ENCODE measurements at places on chromosomes 16 and 17.

DNA sequence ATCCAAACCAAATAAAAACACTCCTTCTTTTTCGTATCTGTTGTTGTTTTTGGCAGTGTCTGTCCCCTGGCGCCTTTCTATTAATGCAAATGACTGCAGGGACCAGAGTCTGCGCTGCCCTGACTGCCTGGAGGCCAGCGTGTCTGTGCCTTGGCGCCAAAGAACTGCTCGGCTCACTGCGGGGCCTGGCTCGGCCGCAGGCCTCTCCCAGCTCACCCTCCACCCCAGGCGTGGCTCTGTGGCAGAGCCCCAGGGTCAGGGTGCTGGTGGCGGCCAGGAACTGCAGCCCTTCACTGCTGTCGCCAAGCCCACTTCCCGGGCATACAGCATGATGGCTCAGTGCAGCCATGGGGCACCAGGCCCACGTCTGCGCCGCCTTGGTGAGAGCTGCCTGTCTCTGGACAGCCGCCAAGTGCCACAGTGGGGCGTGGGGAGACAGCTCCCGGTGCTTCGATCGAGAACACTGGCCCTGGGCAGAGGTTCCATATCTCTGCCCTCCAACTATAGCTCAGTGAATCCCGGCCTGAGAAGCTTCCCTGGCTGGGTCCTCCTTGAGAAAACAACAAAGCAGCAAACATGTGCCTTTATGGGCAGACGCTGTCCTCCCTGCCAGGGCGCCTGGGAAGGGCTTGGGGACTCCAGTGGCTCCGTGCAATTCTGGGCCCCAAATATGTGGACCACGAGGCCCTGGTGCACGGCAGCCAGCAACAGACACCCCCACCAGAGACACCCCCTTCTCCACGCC, 11.1 kb downstream of the CANT1 start:
- no peak for DNase-seq

DNA sequence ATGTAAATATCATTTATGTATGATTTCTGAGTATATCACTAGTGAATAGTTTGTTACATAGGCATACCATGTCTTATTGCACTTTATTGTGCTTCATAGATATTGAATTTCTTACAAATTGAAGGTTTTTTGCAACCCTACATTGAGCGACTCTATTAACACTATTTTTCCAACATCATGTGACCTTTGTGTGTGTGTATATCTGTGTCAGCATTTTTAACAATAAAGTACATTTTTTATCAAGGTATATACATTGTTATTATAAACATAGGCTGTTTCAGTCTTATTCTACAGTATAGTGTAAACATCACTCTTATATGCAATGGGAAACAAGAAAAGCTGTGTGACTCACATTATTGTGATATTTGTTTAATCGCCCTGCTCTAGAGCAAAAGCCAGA, 1944.9 kb downstream of the TP53TG3F start:
- DNase-seq: no peak

- DNase-seq: no peak
These were observed 3.9 kb upstream of the KRT33A start for GRCh38 chr17:41354536-41354935.

- DNase-seq: peak; percentile 74
These were observed 8.1 kb upstream of the KIFC3 start for GRCh38 chr16:57810197-57811031.

DNA sequence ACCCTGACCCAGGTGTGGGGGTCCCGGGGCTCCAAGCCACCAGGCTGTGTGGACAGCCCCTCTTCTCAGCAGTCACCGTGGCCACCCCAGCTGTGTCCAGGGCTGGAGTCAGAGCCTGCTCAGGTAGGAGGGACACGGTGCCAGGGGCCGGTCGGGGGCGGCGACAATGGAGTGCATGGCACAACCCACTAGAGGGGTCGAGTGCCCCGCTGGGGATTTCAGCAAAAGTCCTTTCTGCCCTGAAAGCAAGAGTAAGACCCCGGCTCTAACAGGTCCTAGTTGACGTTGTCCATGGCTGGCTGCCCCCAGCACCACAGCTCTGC, 11.3 kb downstream of the UTS2R start:
- no peak for DNase-seq

GRCh38 chr17:73432624-73433190, 120.9 kb upstream of the CDC42EP4 start:
- no peak for DNase-seq

DNA sequence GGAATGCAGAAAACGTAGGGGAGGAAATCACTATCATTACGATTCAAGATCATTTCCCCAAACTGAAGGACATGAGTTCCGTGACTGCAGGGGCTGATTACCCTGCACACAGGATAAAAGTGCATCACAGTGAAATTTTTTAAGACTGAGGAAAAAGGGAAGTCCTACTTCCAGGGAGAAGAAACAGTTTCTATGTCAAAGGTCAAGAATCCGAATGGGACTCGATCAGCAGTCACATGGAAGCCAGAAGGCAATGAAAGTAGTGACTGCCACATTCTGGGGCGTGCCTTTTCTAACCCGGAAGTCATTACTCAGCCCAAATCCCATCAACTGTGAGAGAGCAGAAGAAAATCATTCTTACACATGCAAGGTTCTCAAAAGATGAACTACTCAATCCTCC, 12.1 kb downstream of the ZZEF1 start:
- no peak for DNase-seq

DNA sequence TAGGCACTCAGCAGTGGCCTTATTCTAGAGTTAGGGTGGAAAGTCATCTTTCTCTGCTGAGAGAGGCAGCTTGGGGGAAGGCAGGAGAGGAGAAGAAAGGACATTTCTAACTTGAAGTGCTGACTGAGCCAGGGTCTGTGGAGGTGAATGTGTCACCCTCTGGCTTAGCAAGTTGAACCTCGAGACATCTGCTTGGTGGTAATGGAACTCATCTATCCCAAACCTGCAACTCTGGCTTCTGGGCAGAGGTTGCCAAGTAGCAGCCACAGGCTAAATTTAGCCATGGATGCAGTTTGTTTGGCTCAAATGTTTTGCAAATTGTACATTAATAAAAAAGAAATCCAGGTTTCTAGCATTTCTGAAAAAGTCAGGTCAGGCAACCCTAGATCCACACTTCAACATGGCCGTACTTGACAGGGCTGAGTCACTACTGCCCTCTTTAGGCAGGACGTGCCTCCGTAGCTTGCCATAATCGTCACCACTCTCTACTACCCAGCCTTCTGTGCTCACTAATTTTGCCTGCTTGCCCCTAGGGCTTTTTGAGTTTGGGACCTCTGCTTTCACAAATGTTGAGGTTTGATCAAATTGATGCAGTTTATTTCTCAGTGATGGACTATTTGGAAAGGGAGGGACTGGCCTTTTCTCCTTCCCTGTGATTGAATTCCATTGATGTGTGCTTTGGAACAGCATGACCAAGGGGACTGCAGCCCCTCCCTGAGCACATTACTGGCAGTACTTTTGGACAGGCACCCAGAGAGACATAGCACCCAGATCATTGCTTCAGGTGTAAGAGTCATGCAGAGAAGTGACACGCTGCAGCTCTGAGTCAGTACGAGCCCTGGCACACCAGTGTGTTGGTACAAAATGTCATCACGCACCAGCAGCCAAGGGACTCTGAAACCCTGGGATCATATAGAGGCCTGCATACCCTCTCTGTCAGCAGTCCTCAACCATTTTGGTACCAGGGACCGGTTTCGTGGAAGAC, 5.2 kb downstream of the CDH13 start:
- DNase-seq: no peak

GRCh38 chr16:71954699-71955195, 45.5 kb downstream of the PKD1L3 start:
- no peak for DNase-seq

DNA sequence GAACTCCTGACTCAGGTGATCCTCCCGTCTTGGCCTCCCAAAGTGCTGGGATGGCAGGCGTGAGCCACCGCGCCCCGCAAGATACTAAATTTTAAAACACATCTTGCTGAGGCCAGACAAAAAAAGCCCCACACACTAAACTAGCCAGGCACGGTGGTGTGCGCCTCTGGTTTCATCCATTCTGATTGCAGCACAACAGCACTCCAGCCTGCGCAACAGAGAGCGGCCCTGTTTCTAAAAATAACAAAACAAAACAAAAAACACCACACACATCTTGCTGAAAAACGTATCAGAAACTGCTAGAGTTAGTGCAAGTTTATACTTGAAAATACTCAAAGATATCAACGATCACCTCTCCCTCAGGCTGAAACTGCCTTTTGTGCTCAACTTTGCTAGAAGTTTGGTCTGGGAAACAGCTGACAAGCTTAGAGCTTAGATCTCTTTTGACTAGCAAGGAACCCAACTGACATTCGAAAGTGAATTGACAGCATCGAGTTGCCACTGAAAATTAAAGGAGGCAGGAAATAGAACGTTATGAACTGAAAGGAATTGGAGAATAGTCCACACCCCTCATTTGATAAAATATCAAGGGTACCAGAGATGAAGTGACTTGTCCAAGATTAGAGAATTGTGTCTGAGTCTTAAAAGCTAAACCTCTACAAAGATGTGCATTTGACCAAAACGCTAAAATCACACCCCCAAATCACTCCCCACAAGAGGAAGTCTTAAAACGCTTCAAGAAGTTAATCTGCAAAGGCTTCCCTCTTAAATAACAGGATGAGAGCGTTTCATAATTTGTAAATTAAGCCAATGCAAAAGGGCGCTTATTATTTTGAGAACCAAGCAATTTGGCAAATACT, 908 bp downstream of the COG4 start:
- no peak for DNase-seq

DNA sequence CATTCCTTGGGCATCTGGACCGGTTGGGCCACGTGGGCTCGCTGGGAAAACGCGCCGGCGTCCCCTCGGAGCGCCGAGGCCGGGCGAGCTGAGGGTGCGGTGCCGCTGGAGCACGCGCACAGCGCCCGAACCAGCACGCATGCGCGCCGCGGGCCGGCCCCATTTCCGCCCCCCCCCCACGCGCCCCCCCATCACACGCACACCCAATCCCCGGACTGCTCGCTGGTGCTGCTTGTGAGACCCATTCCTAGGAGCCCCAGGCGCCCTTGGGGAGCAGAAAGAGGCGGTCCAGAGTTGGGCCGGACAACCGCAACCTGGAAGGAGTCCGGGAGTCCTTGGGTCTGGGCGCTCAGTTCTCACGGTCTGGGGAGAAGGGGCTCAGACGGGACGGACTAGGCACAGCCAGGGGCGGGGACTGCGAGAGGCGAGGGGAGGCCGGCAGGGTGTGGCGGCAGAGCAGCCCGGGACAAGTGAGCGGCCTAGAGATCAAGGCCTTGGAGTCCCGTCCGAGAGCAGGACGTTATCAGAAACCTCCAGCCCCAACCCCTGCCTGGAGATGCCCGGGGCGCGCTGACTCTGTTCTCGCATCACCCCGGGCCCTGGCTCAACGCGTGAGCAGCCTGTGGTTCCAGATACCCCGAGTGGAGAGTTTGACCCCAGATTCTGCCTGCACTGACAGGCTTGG, 6.0 kb upstream of the CBX8 start:
- DNase-seq: no peak

DNA sequence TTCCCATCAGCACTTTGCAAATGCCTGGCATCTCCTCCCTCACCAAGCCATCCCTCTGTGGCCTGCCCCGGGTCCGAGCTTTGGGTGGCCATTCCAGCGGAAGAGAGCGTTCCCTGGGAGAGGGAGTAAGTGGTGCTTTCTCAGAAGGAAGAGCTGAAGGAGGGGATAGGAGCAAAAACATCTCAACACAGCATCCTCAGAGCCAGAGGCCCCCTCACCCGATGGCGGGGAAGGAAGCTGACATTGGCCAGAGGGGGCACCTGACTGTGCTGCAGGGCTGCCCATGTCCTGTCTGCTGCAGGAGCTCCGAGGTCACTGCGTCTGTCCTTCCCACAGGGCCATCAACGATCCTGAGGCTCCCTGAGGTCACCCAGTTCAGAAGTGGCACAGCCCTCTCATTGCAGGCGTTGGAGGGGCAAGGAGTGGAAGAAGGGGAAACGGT, 427 bp upstream of the TLCD3B start:
- no peak for DNase-seq

GRCh38 chr17:28527859-28528258, 21.7 kb downstream of the FOXN1 start:
- DNase-seq: no peak

- DNase-seq: no peak
These were observed 1.0 kb downstream of the MYLK3 start for GRCh38 chr16:46746821-46747776.

DNA sequence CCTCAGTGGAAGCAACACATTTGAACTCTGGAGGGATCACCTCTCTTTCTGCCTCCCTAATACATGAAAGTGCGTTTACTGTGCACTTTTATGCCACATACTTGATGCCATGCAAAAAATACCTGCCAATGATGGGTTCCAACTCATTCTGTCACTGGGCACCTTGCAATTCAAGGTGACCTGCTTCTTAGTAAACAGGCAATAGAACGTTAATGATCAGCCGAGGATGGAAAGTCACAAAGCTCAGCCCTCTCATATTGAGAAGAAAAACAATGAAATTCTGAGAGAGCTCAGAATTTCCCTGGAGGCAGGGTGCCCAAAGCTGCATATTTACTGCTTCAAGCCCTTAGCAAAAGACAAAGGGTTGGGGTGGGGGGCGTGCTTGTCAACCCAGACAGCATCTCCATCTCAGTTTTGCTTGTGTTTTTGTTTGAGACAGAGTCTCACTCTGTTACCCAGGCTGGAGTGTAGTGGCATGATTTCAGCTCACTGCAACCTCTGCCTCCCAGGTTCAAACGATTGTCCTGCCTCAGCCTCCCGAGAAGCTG, 23.2 kb downstream of the LITAF start:
- no peak for DNase-seq

GRCh38 chr17:64497565-64498035, 746 bp upstream of the POLG2 start:
- no peak for DNase-seq

GRCh38 chr17:10618202-10618635, 38.9 kb downstream of the MYH3 start:
- peak; percentile 64 for DNase-seq

DNA sequence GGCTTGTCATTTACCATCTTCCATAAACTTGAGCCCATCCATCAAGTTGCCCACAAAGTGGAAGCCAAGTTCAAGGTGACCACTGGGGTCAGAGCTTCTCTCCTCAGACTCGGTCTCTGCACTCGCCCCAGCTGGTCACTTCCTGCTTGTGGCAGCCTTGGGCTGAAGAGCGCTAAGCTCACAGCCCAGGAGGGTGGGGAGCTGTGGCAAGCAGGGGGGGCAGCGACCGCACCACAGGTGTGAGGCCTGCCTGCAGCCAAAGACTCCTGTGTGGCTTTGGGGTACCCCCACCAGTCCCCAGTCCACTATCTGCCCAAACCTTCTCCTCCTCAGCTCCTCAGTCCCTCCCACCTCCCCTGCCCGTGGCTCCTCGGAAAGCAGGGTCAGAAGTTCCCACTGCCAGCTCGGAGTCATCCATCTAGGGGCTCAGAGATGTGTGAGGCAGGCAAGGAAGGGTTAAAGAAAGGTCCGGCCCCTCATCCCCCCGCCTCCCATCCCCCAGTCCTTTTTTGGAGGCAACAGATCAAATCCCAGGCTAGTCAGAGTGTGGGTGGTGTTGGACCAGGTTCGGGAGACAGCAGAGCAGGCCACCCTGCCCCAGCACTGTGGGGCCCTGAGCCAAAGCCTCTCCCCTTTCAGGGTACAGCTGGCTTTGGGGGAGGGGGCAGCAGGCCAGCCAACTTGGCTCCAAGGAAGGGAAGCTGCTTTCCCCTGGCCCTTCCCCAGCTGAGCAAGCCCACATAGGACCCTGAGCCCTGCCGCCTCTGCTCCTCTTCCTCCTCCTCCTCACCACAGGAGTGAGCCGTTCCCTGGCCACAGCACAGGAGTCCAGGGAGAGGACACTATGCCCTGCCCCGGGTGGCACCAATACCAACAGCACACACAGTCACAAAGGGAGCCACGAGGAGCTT, 3.2 kb downstream of the CSF3 start:
- no peak for DNase-seq

GRCh38 chr17:56887105-56887504, 26.7 kb downstream of the TRIM25 start:
- no peak for DNase-seq

All from stimulated activated CD4-positive, alpha-beta T cell treated with anti-CD3 and anti-CD28 coated beads, Interleukin-1b, Interleukin-23, amount 100 ng/mL, for 48 hours (primary cell).